ENCODE measurements at places on chromosomes 7 and 10.

DNA sequence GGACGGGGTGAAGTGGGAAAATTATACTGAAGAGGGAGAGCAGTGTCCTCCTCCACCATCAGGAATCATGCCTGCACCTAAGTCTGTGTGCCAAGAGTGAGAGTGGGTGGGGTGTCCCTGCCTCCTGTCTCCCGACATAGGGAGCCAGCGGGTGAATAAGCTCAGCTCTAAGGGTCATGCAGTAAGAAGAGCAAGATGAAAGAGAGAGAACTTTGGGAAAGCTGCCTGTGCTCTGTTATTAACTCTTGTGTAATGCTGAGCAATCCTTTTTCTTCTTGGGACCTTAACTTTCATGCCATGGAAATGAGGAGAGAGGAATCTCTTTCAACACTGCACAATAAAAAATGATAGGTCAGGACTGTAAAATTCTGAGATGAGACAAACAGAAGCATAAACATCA, 7.9 kb upstream of the TCAF1 start:
- no peak for DNase-seq

- no peak for DNase-seq
These were observed 6.2 kb upstream of the RADIL start for GRCh38 chr7:4889682-4890081.

- no peak for DNase-seq
These were observed 12.9 kb downstream of the COL17A1 start for GRCh38 chr10:104072786-104073185.

GRCh38 chr7:23220690-23221305, 25.8 kb upstream of the GPNMB start:
- DNase-seq, result no peak

DNA sequence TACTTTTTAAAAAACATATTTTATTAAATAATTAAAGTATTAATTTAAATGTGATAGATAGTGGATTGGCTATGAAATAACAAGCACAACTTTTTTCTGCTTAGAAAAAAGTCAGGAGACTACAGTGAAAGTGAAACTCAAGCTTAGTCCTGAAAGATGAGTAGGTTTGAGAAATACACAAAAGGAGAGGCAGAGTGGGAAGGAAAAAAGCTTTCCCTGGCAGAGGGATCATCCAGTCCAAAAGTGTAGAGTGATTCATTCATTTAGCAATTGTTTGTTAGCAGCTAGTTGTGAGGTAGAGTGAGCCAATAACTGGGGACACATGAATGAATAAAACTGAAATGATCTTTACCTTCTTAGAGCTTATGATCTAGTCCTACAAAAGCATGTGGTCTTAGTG, 93.5 kb downstream of the FOXP2 start:
- DNase-seq, result no peak

- no peak for DNase-seq
These were observed 7.7 kb downstream of the LBX1 start for GRCh38 chr10:101221549-101221948.

- DNase-seq, result no peak
These were observed 15.1 kb upstream of the NUDCD3 start for GRCh38 chr7:44505595-44505994.

- no peak for DNase-seq
These were observed 78.9 kb downstream of the MTPN start for GRCh38 chr7:135898226-135898625.

DNA sequence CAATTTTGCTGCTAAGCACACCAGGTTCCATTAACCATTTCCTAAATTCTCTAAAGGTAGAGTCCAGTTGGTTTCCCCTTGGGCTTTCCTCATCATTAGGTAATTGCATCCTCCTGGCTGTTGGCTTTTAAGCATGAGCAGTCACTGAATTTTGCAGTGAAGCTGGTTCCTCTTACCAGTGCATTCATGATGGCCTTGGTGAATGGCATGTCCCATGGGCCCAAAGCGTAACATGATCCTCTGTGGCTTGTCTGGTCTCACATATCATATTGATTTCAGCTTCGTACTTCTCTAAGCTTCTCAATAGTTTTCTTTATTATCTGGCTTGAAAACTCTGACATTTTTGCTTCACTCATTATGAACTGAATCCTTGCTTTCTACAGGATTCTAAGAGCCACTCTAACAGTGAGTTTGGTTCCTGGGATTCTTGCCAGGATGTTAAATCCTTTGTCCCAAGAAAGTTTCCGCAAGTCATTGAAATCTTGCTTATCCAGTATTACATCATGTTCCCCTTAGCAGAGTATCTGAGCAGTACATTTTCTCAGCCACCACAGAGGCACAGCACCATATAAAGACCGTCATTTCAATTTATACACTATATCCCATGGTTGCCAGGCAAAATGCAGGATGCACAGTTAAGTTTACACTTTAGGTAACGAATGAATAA, 134.2 kb downstream of the PTN start:
- no peak for DNase-seq

- DNase-seq, result no peak
These were observed 995.2 kb downstream of the ANKRD7 start for GRCh38 chr7:119219663-119220062.

- no peak for DNase-seq
These were observed 35.0 kb downstream of the VIPR2 start for GRCh38 chr7:159109653-159110035.

DNA sequence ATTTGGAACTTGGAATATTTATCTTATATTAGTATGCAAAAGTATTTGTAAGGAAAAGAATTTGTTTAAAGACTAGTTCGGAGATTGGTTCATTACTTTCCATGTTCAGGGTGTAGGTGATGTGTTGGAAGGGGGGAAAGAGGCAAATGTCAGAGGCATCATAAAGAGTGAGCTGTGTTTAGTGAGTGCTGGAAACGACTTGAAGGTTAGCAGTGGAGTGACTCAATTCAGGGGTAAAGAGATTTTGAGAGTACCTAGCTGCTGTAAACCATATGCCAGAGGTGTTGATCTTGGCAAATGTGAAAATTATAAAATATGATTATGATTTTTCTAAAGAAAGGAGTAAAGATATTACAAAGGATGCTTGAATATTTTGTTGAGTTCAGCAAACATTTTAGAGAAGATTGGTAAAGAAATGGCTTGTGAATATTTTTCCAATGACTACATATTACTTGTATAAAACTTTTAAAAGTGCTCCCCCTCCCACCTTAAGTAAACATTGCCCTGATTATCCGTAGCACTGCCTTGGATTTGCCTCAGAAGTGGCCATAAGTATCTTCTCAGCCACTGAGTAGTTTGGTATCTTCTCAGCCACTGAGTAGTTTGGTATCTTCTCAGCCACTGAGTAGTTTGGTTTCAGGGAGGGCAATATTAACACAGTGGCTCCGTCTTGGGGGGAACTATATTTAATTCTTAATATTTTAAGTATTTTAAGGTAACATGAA, 51.5 kb downstream of the ZNRF2 start:
- DNase-seq, result no peak

- no peak for DNase-seq
These were observed 42.9 kb downstream of the GOLGA7B start for GRCh38 chr10:97892506-97892905.

- no peak for DNase-seq
These were observed 37.3 kb downstream of the NRCAM start for GRCh38 chr7:108418946-108419345.

DNA sequence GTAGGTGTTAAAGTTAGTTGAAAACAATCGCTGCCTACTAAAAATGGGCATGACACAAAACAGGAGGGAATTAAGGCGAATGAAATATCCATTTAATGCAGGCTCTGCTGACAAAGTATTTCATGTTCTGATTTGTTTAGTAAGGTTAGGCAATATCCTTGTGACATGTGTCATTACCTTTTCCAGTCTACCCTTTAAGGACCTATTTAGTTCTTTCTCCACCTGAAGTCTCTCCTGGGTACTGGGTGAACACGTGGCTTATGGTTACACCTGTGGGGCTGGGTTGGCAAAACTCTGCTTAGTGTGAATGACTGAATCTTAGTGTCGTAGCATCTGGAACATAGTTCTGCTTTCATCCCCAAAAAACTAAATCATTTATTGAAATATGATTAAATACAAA, 313.5 kb downstream of the CCDC3 start:
- DNase-seq, result no peak

- no peak for DNase-seq
These were observed 821.2 kb downstream of the CNTNAP2 start for GRCh38 chr7:146937836-146938235.

GRCh38 chr10:106519376-106520030, 645.0 kb downstream of the SORCS1 start:
- no peak for DNase-seq

DNA sequence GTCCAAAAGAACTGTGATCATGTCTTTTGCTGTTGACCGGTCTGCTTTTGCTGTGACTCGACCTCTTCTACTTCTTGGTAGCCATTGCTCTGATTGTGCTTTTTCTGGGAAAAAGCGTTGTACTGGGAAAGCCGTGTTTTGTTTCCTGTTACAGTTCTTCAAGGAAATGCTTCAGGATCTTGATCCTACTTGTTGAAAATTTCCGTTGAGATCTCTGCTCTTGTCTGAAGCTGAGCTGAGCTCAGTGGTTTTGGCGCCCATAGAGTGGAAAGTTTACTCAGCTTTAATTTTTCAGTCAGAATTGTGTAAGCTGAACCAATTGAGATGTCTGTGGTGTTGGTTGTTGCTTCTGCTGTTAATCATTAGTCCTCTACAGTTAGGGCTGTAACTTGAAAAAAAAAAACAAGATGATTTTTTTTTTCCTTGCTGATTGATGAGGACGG, 302.2 kb downstream of the CCDC3 start:
- DNase-seq, result no peak

- DNase-seq, result no peak
These were observed 474.0 kb downstream of the GPAM start for GRCh38 chr10:111709603-111710002.
